ENCODE measurements at places on chromosomes 3 and 15.
A peak's percentile ranks its signal among the peaks of the same experiment; 100 is the strongest.

GRCh38 chr3:188198001-188198400 lies 44.0 kb downstream of the LPP start:
- no peak for DNase-seq

DNA sequence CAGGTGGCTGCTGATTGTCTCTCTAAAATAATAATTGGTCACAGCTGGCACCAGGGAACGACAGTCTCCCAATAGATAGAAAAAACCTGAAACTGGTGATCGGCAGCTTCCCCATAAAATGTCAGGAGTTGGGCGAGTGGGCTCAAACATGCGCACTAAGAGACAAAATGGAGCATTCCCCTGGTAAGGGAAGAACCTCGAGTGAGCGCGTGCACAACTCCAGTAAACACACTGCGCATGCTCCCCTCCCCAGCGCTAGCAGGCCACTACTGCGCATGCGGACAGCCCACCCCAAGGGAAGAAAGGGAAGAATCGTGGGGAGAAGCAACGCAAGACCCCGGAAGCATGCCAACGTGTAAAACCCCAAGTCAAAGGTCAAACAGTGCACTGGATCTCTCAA lies 7.7 kb upstream of the STARD5 start:
- no peak for DNase-seq

DNA sequence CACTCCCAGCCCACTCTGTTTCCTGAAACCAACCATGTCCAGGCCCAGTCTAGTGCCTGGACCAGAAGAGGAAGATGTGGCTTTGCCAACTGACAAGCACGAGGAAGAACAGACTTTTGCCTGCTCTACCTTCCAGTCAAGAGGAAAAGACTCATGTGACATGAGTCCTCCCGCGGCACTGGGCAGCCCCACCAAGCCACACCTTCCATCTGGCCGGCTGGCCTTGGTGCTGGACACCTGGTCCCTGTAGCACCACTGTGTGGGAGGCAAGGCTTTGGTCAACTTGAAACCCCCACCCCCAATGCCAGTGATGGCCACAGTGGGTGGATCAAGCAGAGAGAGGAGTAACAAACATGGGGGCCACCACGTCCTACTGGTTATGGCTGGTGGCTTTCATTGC lies 12.5 kb downstream of the CHDH start:
- DNase-seq = no peak

- peak; percentile 49 for DNase-seq
Observed at GRCh38 chr3:136818769-136819391, at the start of gene SLC35G2. Gene SLC35G2 (plus strand): TSS chr3:136819126. CDS start chr3:136854461, 35,335 bp downstream.

- DNase-seq = no peak
Observed at GRCh38 chr3:178392511-178392926, 143.7 kb upstream of the KCNMB2 start.

DNA sequence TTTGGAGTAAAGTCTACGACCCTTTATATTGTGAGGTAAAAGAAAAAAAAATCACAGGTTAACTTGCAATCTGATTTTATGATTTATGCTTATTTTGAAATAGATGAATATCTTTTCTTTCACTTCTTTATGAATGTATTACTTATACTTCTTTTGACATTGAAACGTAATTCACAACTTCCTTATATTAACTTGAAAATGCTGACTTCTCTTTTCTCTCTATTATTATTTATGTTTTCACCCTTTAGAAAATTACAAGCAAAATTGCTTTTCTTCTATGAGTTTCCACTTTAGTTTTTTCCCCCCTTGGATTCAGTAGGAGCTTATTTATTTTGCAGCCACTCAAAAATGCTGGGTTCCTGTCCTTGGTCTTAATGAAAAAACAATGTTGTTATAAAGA lies 25.4 kb downstream of the ACP3 start:
- no peak for DNase-seq

All from hypothalamus (tissue), 51 donors.